ENCODE measurements at places on chromosomes 11 and 22.

DNA sequence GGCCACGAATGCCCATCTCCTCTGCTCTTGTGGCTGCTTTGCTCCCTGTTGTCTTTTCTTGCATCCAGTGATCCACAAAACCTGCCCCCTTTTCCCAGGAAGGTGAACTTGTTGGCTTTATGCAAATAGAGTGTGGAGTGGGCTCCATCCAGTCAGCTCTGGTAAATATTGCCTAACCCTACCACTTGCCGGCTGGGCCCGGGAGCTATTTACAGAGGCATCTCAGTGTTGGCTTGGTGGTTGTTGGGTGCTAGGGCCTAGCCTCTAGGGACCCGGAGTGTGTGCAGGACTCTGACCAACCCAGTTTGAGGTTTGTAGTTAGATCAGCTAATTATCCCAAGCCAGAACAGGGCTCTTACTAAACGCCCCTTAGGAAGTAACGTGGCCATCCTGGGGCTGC lies 40.8 kb upstream of the TLCD5 start:
- no peak for DNase-seq

DNA sequence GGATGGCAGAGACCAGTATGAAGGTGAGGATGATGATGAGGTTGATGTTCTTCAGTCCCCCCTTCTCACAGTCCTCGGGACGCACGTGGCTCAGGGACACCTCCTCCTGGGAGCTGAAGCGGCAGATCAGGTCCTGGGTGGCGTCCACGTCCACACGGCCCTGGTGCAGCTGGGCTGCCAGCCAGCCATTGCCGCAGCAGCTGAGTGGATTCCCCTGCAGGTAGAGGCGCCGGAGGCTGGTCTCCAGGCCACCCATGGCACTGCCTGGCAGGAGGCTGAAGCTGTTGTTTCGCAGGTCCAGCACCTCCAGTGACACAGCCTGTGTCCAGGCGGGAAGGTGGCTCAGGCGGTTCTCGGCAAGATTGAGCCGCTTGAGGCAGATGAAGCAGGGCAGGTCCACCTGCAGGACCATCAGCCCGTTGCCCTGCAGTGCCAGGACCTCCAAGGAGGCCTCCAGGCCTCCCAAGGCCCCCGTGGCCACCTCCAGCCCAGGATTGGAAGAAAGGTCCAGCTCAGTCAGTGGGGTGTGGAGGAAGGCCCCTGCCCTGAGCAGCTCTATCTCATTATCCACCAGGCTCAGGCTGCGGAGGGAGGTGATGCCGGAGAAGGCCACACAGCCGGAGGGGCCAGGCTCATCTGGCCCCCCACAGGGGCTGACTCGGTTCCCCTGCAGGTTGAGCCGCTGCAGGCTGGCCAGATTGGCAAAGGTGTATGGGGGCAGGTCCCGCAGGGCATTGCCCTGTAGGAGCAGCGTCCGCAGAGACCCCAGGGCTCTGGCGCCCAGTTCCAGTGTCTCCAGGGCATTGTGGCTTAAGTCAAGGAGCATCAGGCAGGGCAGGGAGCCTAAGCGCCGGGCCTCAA lies 10.6 kb downstream of the LRRC32 start:
- DNase-seq: no peak

GRCh38 chr11:73382183-73382582 lies 6.0 kb downstream of the RELT start:
- DNase-seq: no peak

GRCh38 chr11:83583757-83584366 lies 297.7 kb upstream of the CCDC90B start:
- no peak for DNase-seq

- DNase-seq: peak; percentile 52
These were observed 1.6 kb downstream of the SUN2 start for GRCh38 chr22:38753948-38754750.

- DNase-seq: no peak
These were observed 85.5 kb upstream of the B3GAT1 start for GRCh38 chr11:134497586-134497985.

DNA sequence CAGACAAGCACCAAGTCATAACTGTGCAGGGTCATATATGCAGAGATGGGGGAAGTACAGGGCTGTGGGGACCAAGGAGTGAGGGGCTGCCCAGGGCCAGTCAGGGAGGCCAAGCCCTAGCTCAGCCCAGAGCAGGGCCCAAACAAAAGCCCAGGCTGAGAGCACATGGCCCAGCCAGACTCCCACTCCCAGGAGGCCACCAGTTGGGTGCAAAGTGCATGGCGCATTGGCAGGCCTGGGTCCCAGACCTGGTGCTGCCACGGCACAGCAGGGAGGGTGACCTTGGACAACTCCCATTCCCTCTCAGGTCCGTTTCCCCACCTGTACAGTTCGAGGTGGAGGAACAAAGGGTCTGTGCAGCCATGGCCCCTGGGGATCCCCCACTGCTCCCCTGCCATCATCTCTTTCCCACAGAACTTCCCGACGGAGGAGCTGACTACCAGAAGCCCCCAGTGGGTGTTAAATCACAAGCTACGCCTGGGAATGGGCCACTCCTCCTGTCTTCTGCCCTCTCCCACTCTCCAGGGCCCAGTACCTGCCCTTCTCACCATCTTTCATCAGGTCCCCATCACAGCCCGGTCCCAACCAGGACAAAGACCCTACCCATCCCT lies 608 bp downstream of the NIPSNAP1 start:
- DNase-seq: no peak

GRCh38 chr11:26158251-26158650 lies 173.7 kb upstream of the ANO3 start:
- DNase-seq: no peak

GRCh38 chr11:69822676-69823494 lies 3.7 kb upstream of the FGF3 start:
- DNase-seq: no peak

All from NCI-H2171 (cell line).